ENCODE measurements at places on chromosomes 16 and 17.

DNA sequence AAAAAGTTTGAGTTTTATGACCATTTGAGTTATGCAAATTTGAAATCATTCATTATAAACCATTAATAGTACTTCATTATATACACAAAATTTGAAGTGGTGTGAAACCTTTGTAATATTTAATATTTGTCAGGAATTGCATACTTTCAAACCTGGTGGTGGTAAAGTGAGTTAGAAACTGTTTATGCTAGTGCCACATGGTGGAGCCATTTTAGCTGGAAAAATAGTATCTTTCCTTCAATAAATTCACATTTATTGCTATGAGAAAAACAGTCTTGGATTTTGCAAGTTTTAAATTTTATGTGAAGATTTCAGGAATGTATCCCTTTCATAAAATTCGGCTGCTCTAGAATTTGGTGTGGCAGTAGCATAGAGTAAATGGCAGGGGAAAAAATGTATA lies 7.3 kb upstream of the BLMH start:
- DNase-seq, result no peak

- no peak for DNase-seq
Observed at GRCh38 chr16:89025636-89026035, 48.6 kb upstream of the CBFA2T3 start.

GRCh38 chr17:36824678-36825101 lies 112.6 kb upstream of the LHX1 start:
- DNase-seq, result no peak

DNA sequence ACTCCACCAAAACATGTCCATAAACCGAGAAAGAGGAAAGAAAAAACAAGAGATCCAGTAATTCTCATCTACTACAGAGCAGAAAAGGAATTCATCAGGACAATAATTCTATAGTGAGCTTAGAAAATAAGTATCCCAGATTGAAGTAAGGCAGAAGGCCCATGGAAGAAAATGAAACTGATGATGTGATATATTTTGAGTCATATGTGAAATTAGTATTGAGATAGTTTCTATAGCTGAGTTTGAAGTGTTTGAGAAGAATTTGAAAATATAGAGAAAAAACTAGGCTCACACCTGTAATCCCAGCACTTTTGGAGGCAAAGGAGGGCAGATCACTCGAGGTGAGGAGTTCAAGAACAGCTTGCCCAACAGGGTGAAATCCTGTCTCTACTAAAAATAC lies 19.7 kb downstream of the LUC7L3 start:
- no peak for DNase-seq

- DNase-seq, result no peak
Observed at GRCh38 chr17:17096438-17097178, 54.4 kb downstream of the MPRIP start.

DNA sequence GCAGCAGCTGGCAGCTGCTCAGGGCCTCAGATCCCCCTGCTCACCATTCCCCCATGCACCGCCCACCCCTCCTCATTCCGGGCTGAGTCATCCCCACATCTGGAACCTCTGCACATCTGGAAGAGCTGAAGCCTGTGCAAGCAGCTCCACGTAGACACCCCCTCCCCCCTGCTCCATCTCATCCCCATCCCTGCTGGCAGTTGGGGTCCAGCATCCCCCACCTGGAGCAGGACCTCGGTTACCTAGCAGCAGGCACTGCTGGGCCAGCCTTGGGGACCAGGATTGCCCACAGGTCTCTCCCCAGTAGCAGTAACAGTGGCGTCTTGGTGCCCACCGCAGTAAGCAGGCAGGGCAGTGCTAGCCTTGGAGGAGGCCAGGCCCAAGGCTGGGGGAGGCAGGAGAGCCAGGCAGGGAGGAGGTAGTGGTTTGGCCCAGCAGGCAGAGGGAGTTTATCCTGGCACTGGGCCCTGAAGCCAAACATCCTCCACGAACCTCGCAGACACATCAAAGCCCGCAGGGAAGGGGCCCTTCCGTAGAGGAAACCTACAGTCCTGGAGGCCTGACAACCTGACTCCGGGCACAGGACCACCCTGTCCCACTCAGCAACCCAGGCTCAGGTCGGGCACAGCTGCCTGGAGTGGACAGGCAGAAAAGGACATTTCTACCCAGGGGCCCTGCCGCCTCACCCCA lies 7.7 kb upstream of the TMEM92 start:
- DNase-seq, result no peak

DNA sequence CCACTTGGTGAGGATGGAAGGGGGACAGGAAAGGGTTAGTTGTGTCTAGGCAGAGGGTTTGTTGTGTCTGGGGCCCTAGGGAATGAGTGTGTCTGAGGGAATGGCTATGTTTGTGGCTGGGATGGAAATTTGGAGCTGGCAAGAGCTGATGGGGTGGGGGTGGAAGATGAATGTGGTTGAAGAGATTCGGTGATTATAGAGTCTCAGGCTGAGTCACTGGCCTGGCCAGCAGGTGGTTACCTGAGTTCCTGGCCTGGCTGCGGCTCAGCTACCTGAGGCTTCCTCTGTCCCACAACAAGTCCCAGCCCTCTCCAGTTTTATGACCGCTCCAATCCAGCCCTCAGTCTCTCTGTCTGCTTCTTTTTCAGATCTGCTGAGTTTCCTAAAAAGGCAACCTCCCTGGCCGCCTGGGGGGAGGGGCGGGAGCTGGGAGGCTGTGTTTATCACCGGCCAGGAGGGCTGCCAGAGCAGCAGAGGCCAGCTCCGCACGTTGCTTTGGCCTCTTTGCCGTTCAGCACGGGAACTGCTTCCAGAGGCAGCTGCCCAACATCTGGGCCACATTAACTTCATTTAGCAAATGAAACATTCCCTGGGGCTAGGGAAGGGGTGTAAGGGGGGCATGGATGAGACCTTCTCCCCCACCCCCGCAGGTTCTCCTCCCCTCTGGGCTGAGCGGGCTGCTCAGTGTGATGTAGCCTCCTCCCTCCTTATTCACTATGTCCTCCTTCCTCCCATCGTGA lies 21.8 kb downstream of the ITGB3 start:
- no peak for DNase-seq

DNA sequence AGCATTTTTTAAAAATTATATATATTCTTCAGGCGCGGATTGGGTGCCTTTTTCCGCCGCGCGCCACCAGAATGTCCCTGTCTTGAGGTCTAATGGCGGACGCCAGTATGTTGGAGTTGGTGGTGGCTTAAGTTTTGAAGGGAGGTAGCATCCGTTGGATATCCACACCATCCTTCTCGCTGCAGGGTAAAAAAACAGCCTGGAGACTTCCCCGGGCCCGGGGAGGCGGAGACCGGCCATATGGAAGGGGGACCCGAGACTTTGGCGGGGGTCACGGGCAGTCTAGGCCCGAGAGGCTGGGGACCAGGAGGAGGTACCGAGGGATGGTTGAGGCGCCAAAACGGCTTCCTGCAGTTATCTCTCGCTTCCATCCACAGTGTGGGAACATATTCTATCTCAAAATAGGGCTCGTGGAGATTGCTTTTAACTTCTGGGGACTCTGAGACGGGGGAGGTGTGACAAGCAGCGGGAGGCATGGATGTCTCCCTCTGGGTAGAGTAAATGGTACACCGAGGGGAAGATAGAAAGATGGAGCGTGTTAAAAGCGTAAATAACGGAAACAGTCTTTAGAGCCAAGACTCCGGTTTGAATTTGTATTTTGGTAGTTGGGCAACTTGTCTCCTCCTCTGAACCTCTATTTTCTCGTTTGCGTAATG lies at the start of gene SF3B3:
Gene SF3B3 (plus strand): TSS at position 74 of the 656 bp plus-strand sequence. CDS start 2,841 bp downstream, outside the sequence.
- no peak for DNase-seq

- DNase-seq, result no peak
Observed at GRCh38 chr17:68446626-68447041, 10.7 kb downstream of the WIPI1 start.

DNA sequence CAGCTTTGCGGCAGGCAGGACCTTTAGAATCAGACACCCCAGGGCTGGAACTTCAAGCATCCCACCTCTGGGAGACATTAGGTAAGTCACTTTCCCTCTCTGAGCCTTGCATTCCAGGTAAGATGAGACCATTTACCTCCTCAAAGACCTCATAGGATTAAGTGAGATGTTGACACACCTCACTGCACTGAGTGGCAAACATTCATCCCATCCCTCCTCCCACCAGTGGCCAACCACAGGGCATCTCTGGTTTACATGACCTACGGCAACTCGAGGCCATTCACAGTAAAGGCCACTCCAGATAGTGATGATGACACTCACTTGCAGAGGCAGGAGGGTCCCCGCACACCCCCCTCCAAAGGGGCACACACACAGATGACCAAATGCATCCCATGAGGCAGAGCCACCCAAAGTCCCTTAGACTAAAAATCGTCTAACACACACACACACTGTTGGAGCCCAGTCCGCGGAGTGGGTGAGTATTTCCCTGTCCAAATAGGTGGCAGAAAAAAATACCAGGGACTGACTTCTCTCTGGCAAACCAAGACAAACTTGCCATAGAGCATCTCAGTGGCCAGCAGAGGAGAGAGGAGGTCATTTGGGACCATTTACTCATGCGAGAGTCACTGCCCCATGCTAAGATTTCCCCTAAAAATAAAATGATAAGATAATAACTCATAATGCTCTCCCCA lies 454.9 kb downstream of the SOX9 start:
- no peak for DNase-seq

DNA sequence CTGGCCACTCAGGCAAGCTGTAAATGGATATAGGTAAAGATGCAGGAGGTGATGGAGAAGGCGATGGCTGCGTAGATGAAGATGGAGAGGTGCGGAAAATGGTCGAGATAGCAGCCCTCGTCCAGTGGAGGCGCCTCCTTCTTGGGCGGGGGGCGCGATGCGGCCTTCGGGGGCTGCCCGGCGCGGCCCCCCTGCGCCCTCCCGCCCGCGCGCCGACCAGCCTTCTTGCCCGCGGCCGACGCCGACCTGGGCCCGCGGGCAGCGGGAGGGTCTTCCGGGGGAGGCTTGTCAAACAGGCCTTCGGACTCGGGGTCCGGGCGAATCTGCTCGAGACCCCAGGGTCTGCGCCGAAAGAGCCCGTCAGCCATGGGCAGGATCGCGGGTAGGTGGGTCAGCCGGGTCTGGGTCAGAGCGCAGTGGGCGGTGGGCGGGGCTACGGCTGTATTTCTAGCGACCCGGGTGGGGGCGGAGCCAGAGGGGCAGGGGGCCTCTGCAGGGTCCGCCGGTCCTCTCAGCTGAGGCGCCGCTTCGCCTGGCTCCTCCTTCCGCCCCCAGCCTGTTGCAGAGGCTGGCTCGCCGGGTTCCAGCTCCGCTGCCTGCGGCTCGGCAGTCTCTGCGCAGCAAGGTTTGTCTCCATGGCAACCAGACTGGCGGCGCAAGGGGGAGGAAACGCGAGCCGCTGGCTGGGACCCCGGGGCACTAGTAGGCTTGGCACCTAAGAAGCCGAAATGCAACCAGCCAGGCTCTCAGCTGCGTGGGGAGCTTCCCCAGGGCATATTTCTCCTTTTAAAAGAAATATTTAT lies 14.4 kb downstream of the MIS12 start:
- peak; percentile 25 for DNase-seq

DNA sequence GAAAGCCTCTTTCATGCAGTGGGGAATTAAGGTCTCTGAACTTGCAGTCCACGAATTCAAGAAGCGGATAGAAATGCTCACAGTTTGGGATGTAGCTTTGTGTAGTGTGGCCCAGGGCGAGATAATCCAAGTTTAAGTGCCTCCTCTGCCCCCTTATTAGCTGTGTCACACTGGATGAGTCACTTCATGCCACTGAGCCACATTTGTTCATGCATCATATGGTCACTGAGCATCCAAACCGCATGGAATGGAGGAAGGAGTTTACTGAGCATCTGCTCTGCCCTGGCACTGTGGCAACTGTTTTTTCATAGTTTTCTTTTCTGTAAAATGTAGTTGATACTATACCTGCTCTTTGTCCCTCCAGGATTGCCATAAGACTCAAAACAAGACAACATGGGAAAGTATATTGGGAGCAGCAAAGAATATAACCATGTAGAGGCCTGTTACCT lies 15.1 kb upstream of the DHX8 start:
- DNase-seq, result no peak

GRCh38 chr16:12449374-12449773 lies 354.3 kb downstream of the CPPED1 start:
- no peak for DNase-seq

DNA sequence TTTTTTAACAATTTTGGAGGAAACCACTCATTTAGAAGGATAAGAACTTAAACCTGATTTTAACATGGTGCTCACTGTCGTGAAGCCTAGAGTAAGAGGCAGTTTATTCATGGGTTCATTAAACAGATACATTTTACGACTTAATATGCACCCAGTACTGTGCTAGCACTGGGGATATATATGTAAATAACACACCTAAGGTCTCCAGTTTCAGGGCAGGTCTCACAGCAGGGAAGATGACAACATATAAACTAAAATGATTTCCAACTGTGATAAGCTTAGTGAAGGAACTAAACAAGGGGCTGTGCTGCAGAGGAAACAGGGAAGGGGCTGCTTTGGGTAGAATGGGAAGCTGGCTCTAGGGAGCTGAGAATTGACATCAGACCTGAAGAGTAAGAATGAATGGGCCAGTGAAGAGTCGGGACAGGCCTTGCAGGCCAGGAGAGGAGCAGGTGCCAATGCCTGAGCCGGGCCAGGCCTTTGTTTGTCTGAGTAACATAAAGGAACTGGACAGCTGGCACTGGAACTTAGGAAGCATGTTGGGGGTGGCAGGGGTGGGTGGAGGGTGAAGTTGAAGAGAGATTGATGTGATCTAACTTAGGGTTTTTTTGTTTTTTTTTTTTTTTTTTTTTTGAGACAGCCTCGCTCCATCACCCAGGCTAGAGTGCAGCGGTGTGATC lies 12.1 kb downstream of the NT5M start:
- no peak for DNase-seq

- DNase-seq, result peak; percentile 90
Observed at GRCh38 chr17:63406689-63407330, 39.3 kb downstream of the CYB561 start.

- DNase-seq, result no peak
Observed at GRCh38 chr17:14935139-14935841, 329.8 kb downstream of the PMP22 start.

DNA sequence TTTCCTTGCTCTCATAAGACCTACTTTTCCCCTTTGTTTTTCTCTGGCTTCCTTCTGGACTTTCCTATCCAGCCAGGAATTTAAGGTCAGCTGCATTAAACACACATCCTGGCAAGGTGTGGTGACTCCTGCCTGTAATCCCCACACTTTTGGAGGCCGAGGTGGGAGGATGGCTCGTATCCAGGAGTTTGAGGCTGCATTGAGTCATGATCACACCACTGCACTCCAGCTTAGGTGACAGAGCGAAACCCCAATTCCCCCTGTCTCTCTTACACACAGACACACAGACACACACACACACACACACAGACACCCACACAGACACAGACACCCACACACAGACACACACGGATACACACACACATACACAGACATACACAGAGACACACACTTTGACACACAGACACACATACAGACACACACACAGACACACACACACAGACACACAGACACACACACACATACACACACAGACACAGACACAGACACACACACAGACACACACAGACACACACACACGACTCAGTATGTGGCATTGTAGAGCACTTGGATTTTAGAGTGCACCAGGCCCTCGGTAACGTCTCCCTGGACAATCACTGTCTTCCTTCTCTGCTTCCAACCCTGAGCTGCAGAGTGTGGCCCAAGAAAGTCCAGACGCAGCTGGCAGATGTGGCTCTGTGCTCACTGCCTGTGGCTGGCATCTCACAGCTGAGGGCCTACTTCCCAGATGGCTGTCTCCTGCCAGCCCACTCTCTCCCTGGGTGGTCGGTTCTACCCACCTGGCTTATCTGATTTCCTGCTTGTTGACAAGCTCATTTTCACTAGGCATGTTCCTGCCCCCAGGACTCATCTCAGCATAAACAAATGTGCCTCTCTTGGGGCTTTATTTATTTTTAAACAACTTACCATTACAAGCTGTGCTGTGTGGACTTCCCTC lies 39.0 kb downstream of the NLRP1 start:
- no peak for DNase-seq
